LNCaP clone FGC (cell line): ENCODE measurements at places on chromosomes 1 and 21.

DNA sequence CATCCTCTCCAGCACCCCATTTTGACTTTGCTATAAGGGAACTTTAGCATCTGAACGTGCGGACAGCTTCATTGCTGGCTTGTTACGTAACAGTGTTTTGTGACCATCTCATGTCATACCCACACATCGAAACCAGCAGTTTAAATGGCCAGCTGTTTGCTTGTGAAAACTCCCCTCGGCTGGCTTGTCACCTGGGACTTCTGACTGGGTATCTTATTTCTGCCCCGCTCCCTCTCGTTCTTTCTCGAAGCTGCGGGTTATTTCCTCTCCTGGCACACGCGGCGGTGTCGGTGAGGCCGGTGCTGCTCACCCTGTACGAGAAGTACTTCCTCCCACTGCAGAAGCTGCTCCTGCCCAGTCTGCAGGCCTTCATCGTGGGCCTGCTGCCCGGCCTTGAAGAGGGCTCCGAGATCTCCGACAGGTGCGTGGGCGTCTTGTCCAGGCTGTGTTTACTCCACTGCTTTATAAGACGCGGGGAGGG lies 43.5 kb downstream of the DOP1B start:
- DNase-seq = no peak

DNA sequence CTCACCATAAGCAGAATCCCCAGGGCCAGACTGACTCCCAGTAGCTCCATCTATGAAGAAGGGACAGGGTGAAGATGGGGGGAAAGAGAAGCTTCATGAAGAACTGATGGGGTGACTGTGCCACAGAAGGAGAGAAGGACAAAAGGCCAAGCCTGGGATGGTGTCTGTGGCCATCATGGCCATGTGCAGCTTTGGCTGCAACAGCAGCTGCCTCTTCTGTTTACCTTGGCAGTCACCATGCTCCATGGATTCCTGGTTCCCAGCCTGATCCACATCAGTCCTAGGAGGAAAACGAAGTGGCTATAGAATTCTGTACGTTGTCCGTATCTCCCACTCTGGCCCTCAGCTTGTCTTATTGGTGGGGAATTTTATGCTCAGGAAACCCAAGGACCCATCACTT lies 12.0 kb downstream of the SEMA6C start:
- DNase-seq = peak; percentile 19

DNA sequence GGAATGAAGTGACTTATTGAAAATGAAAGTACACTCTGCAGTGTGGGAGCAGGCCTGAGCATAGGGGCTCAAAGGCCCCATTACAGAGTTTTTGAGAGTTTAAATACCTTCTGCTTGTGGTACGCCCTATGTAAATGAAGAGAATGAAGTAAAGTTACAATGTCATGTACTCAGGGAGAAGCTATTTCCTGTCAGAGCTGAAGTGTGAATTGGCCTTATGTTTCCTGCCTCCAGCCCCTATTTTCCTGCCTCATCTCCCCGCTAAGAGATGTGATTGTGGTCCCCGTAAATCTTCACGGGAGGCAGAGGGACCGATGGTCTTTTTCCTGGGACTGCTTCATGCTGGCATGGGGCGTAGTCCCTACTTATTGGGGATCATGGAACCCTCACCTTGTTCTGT lies 2.5 kb upstream of the ZNF683 start:
- DNase-seq = no peak

GRCh38 chr1:19400192-19400611 lies 85.1 kb downstream of the CAPZB start:
- no peak for DNase-seq

GRCh38 chr1:16318555-16318954 lies 33.7 kb downstream of the FBXO42 start:
- DNase-seq = no peak

GRCh38 chr1:52658795-52659194 lies 25.8 kb downstream of the SHISAL2A start:
- no peak for DNase-seq

DNA sequence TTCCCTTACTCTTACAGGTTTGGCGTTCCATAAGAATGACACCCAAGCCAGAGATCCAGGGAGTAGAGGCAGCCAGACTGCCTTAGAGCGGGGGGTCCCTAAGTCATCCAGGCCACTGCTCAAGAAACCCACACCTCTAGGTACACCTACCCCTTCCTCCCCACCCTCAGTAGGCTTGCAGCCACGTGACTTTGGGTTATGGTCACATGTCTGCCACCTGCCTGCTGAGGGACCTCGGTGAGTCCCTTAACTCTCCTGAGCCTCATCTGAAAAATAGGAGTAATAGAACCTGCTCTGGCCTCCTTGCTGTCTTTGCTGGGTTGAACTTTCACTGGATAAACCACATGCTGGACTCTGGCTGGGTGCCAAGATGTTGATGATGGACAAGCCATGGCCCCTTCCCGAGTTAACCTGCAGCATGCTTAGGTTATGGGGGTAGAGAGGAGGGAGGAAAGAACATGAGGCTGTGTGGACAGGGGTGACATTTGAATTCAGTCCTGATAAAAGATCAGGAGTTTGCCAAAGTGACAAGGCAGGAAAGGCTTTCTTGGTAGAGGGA lies 4.5 kb downstream of the RPS6KA1 start:
- no peak for DNase-seq

GRCh38 chr1:181986907-181987305 lies 74.6 kb downstream of the ZNF648 start:
- DNase-seq = no peak

GRCh38 chr1:203627851-203628200 lies 1.2 kb downstream of the ATP2B4 start:
- no peak for DNase-seq

DNA sequence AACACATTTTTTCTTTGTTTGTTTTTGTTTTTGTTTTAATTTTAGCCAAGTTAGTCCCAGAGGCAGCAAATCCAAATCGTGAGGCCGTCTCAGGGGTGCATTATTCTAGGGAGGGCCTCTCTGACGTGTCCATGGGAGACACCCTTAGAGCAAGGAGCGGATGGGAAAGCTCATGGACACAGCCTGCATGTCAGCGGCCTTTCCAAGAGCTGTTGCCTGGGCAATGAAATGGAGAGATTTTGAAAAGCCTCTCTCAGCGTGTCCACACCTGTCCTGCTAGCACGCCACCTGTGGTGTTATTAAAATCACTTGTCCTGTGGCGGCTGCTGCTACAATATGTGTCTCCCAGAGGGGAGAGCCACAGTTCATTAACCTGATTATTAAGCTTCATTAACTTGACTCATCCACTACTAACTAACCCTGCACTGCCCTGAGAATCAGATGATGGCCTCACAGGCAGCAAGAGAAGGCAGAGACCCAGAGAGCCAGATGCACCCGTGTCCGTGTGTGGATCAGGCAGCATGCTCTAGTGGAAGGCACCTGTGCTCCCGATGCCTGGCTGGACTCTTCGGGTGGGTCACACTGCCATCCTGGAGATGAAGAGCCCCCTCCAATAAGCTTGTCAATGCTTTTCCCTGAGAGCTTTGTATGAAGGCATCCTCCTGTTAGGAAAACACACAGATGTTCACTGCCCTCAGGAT lies 133.3 kb downstream of the PGBD5 start:
- DNase-seq = no peak

- no peak for DNase-seq
Measured at GRCh38 chr1:183106166-183106565, 79.9 kb upstream of the LAMC2 start.

- no peak for DNase-seq
Measured at GRCh38 chr1:218255090-218255489, 30.0 kb upstream of the RRP15 start.

DNA sequence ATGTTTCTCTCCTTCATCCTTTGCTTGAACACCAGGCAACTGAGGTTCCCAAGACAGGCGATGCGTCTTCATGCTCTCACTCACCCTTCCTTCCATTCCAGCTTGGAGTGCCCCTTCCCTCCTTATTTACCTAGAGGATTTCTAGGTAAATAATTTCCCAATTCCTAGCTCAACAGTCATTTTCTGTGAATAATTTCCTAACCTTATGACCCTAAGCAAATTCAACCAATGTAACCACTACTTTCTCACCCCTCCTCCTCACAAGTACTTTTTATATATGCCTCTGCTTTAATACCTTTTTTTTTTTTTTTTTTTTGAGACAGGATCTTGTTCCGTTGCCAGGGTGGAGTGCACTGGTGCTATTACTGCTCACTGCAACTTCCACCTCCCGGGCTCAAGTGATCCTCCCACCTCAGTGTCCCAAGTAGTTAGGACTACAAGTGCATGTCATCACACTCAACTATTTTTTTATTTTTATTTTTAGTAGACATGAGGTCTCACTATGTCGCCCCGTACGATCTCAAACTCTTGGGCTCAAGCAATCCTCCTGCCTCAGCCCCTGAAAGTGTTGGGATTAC lies 86.7 kb downstream of the USP24 start:
- no peak for DNase-seq

DNA sequence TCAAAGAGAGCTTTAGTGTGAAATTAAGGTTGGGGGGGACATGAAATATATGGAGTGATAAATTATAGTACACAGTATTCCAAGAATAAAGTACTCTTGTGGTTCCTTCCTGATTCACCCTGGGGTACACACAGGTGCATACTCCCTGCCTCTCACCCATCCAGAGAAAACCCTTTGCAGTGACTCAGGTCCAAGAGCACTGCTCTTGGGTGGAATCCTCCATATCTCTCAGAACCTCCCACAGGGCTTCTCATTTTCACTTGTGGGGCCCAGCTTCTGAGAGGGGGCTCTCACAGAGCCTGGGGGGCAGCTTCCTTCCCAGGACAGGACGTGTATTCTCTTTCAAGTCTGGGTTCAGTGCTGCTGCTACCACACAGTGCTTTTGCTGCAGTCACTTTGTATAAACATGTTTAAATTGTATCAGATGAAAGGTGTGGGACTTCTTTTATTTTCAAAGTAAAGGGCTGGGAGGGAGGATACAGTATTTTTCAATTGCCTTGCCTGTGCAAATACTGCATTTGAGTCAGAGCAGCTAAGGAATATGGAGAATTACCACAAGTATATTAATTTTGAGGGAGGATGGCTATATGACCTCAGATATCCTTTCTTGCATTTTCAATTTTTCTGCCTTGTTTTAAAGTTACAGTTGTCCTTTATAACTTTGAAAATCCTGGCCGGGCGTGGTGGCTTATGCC lies 24.9 kb upstream of the BMP8A start:
- no peak for DNase-seq

DNA sequence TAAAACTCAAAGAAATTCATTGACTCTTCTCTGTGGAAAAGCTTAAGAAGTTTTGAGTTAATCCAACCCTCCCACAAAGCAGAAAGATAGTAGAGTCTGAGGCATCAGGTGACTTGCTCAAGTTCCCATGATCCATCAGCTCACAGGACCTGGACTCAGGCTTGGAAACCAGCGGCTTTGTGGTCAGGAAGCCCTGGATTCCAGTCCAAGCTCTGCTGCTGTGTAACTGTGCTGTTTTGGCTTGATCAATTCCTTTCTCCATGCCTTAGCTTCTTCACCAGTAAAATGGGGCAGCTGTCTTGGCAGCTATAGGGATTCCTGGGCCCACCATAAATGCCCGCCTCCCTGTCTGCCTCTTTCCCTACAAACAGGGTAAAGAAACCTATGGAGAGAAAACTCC lies 180.2 kb downstream of the HIVEP3 start:
- no peak for DNase-seq
